ENCODE measurements at places on chromosomes 16 and 17.

DNA sequence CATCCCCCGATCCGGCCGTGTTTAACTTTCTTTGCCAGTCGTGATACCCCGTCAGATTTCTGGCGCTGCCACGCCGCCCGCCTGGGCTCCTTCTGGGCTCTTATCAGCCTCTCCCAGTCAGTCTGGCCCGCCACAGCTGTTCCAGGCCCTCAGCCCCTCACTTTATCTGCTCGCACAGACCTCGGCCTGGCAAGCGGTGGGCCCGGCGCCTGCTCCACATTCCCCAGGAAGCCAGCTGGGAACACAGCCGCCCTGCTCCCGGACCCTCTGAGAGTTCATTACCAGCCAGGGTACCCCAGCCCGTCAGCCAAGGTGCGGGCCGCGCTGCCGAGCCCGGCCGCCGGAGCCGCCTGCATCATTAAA lies 157.5 kb downstream of the ZNF423 start:
- DNase-seq: no peak

DNA sequence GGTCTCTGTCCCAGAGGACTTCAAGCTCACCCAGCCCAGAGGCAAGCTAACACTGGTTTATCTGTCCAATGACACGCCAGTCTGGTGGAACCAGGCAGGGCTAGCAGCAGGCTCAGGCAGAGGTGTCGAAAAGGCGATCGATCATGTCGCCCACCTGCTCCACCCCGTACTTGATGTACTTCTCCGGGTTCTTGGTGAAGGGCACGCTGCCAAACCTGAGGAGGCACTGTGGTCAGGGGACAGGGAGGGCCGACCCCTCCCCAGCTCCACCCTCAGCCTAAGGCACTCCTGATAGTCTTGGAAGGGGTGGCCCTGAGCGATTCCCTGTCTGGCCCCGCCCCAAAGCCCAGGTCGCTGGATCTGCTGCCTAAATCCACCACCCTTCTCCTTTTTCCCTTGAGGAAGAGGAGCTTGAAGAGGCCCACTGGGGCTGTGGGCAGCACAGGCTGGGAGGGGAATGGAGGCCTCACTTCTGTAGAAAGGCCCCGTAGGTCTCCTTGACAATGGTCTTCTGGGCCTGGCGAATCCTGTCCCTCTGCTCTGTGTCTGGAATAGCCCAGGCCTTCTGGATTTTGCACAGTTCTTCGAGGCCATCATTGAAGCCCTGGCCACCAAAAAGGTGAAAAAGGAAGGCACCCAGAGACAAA lies 4.7 kb downstream of the ZACN start:
- DNase-seq: no peak

GRCh38 chr16:51197953-51198748 lies 47.1 kb upstream of the SALL1 start:
- DNase-seq: no peak

DNA sequence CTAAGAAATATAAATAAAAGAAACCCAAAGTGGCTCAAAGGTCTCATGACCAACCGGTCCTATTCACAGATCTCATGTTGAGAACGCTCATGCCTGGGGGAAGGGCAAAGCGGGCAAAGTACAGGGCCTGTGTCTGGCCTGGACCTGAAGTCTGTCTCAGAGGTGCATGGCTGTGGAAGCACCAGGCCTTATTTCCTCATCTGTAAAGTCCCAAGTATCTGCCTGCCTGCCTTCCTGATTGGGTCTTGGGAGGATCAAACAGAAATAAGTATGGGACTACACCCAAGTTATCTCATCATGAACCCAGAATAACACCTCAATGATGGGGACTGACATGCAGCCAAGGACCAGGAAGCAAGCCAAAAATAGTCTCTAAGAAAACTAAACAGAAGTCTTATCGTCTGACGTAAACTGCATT lies 14.2 kb downstream of the AXIN2 start:
- DNase-seq: no peak

DNA sequence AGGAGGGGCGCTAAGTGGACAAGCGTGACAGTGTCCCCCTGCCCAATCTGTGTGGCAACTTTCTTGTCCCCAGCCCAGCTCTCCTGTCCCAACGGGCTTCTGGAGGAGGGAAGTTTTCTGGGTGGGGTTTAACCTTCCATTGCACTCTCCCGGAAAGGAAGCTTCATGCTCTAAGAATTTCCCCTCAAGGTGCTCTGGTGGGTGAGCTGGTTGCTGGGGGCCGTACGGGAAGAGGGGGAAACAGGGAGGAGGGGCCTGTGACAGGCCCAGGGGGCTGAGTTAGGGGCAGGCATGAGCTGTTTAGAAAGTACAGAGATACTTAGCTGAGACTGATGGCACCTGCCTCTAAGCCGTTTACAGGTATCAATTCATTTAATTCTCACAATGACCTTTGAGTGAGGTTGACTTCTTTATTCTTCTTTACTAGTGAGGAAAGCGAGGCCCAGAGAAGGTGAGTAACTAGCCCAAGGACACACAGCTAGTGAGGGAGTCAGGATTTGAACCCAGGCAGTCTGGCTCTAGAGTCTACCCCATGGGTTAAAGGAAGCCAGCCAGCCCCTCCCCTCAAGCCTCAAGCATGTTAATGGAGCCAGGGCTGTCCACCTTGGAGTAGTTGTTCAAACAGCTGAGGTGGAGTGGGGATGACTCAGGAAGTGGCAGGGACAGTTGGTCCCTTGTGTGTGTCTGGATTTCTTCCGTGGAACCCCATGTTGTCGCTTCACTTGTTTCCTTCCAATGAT lies 18.9 kb downstream of the ADGRG1 start:
- no peak for DNase-seq

DNA sequence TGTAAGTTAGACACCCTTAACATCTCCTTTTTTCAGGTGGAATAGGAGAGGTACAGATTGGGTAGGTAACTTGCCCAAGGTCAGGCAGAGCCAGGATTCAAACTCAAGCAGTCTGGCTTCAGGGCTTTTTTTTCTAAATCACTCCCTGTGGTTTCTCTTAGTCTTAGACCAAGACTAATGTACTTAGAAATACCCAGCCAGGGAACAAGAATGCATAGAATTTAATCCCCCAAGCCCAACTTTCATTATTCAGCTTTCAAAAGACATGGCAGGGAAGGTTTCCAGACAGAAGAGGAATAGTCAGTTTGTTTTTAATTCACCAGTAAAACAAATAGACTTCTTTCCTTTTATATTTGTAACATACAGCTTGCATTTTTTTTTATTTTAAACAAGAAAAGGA lies 305.2 kb upstream of the RBFOX1 start:
- DNase-seq: no peak

- DNase-seq: no peak
These were observed 19.8 kb upstream of the ANKRD40CL start for GRCh38 chr17:50787106-50787505.

DNA sequence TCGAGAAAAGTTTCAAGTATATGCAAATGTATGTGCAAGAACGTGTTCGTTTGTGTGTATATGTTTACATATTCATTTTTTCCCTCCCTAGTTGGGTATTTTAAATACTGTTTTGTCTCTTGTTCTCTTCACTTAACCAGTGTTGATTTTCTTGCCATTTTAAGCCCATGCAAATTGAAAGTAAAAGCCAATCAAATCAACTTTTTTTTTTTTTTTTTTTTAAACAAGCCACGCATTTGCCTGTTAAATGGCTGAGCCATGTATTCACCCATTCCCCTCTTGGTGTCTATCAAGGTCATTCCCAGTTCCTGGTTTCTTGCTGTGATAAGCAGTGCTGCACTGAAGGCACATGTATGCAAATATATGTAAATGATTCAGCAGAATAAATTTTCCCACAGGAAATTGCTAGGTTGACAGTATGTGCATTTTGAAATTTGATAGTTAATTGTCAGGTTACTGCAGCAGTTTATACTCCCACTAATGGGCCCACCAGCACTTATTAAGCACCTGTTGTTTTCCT lies 12.2 kb downstream of the ABCC1 start:
- DNase-seq: no peak

GRCh38 chr17:51200295-51200694 lies 34.1 kb downstream of the NME2 start:
- DNase-seq: no peak

DNA sequence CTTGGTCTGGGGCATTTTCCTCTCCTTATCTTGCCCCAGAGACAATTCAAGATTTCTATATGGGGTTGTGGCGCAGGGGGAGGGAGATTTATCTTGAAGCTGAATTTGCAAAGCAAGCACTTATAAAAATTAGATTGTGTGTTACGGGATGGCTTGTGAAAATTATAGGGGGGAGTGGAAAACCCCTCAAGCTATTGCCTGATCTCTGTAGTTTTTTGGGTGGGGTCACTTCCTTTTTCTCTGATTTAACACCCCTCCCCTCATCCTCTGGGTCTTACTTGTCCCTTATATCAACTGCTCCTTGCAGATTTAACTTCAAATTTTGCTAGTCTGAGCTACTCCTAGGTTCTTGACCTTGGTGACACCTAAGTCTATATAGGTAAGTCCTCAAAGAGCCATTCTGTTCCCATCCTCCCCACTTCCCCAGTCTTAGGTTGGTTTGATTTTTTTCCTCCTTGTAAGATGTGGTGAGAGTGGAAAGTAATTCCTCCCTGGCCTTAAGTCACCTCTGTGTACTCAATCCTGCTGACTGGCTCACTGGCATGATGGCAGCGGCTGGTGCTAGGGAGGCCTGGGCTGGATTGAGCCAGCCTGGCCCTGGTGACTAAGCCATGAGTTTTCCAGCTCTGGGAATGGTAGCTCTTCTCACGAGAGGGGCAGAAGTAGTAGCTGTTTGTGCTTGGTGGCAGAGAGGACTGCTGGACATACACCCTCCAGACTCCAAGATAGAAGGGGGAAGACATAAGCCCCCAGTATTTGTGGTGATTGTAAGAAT lies 2.3 kb downstream of the ARL4D start:
- DNase-seq: no peak

- no peak for DNase-seq
These were observed at the start of gene IL34 for GRCh38 chr16:70646260-70647241. TSS of gene IL34 (plus strand) at chr16:70646559. CDS start at chr16:70646948, 389 bp downstream.

GRCh38 chr17:48001197-48001596 lies 30.3 kb downstream of the CDK5RAP3 start:
- no peak for DNase-seq

- DNase-seq: no peak
These were observed 39.0 kb upstream of the AKAP1 start for GRCh38 chr17:57045868-57046704.

DNA sequence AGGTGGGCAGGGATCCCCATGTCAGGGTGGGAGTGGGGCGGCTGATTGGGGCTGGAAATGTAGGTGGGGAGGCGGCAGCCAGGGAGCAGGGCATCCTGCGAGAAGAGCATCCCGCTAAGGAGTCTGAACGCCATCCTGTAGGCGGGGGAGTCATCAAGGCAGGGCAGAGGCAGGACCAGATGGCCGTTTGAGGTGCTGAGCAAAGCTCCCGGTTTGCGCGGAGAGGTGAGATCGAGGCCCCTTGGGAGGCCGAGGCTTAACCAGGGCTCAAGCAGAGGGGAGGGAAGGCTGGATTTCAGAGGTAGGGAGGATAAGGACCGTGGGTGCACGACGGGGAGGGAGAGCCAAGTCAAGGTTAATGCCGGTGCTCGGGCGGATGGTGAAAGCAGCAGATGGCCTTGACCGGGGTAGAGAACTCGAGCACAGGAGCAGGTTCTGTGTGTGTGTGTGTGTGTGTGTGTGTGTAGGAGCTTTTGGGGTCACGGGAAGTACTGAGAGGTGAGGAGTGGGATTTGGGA lies 472 bp upstream of the NME2 start:
- DNase-seq: no peak

DNA sequence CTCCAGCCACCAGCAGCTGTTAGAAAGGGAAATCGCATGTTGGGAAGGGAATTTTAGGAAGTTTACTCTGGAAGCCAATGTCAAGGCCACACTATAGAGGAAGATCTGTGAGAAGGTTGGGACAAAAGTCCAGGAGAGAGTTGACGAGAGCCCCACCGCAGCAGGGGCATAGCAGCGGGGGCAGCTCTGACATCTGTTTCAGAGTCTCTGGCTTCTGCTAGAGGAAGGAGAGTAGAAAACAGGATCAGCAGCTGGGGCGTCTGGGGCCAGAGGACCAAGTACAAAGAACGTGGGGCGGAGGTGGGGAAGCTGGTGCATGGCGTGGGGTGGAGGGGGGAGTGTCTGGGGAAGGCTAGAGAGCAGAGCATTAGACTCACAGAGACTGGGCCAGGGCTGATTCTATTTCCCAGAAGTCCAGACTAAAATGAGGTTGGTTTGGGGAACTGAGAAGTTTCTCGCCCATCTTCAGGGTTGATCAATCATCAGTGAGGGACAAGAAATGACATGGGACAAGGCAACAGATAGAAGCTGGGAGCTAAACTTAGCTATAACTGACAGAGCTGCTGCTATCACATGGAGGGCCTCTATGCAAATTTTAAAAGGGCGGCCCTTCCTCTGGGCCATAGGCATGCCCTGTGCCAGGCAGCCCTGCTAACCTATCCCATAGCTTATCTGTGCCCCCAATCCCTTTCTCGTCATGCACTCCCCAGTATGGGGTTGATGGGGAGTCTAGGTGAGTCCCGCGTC lies 1.2 kb downstream of the RABEP2 start:
- peak; percentile 94 for DNase-seq

DNA sequence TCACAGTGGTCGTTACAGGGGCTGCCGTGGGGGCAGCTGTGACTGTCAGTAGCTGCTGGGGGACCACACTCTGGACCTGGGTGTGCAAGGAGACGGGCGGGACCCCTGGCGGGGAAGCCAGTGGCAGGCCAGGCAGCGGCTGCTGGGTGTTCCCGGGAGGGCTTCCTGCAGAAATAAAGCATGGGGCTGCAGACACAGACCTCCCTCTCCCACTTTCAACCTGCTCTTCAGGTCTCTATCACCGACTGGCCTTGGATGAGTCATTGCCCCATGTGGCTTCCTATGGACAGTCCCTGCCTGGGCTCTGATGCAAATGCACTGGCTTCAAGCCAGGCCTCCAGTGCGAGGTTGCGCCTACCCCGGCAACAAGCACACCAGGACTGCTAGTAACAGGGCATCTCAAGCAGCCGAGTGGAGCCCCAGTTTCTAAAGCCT lies 17.2 kb downstream of the SREBF1 start:
- no peak for DNase-seq

- DNase-seq: peak; percentile 29
These were observed 88.8 kb downstream of the ZDHHC7 start for GRCh38 chr16:84922351-84923120.

DNA sequence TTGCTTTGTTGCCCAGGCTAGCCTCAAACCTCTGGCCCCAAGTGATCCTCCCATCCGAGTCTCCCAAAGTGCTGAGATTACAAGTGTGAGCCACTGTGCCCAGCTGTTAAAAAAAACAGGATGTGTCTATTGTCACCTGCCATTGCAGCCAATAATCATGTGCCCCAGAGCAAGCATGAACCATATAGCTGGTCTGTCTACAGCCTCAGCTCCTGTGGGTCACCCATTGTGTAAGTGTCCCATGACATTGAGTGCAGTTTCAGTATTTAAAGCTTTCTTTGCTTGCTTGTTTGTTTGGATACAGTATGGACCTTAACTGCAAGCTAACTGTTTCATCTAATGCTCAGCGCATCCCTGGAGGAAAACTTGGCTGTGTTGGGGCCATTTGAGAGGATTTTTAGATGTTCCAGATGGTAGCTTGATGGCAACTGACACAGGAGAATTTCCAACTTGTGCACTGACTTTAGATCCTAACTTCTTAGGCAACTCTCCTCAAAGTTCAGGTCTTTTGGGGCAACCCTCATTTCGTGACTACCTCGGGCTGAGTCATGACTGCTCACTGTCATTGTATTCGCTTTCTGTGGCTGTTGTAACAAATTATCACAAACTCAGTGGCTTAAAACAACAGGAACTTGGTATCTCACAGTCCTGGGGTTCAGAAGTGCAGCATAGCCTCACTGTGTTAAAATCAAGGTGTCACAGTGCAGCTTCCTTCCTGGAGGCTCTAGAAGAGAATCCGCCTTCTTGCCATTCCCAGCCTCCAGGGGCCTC lies 30.3 kb upstream of the ADORA2B start:
- no peak for DNase-seq
